ENCODE measurements at places on chromosomes 4 and X.

DNA sequence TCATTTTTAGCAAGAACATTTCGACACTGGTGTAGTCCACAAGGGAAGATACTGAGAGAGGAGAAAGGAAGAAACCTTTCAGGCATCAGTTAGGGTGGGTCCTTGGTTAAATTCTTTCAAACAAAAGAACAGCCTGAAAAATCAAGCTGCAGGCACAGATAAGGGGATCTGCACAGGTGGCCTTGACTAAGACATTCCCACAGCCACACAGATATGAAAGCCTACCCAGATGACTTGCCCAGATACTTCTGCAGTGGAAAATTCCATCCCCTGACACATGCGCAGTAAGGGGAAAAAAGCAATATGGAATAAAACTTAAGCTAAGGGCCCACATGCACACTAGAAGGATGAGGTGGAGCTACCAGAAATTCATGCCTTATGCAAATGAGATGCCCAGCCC lies 8.9 kb upstream of the TMEM165 start:
- DNase-seq: no peak

GRCh38 chr4:147586637-147587036 lies 30.6 kb upstream of the TMEM184C start:
- DNase-seq: no peak

GRCh38 chr4:40516651-40517050 lies 113.0 kb downstream of the RBM47 start:
- DNase-seq: no peak

DNA sequence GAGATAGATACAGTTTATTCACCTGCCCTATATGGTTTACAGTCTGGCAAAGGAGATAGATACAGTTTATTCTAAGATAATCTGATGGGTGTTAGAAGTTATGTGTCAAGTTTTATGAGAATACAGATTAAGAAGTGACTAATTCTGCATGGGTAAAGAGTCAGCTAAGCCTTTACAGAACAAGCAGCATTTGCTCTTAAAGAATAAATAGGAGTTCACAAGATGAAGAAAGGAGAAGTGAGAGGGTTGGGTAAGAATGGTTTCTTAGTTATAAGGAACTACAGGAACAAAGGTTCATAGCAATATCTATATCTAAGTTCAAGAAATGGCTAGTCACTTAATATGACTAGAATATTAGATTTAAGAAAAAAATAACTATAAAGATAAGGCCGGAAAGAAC lies 47.6 kb downstream of the THOC2 start:
- no peak for DNase-seq

- no peak for DNase-seq
Observed at GRCh38 chrX:973010-973632, 239.3 kb downstream of the CRLF2 start.

GRCh38 chr4:128483816-128484215 lies 196.2 kb upstream of the PGRMC2 start:
- DNase-seq: no peak

GRCh38 chrX:123493857-123494256 lies 239.0 kb downstream of the THOC2 start:
- no peak for DNase-seq

- DNase-seq: no peak
Observed at GRCh38 chrX:12814420-12814819, 23.2 kb downstream of the PRPS2 start.

DNA sequence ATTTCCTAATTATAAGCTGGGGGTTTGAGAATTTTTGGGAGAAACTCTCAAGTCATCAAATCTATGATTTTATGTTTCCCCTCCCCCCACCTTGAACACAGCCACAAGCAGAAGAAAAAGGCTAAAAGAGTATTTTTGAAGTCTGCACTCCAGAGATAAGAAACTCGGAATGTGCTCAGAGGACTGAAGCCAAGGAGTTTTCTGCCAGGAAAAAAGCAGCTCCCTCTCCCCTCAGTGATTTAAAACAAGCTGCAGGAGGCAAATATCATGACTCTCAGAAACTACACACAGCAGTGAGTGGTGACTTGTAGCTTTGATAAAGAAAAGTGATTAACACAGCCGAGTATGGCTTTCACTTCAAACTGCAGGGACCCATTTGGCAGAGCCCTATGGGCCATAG lies 800.2 kb upstream of the FTHL17 start:
- DNase-seq: no peak

- DNase-seq: no peak
Observed at GRCh38 chrX:30141966-30142365, 73.4 kb upstream of the MAGEB2 start.

DNA sequence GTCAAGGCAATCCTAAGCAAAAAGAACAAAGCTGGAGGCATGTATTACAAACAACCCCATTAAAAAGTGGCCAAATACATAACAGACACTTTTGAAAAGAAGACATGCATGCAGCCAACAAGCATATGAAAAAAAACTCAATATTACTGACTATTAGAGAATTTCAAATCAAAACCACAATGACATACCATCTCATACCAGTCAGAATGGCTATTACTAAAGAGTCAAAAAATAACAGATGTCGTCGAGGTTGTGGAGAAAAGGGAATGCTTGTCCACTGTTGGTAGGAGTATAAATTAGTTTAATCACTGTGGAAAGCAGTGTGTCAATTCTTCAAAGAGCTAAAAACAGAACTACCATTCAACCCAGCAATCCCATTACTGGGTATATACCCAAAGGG lies 604.6 kb upstream of the GRIA3 start:
- no peak for DNase-seq

DNA sequence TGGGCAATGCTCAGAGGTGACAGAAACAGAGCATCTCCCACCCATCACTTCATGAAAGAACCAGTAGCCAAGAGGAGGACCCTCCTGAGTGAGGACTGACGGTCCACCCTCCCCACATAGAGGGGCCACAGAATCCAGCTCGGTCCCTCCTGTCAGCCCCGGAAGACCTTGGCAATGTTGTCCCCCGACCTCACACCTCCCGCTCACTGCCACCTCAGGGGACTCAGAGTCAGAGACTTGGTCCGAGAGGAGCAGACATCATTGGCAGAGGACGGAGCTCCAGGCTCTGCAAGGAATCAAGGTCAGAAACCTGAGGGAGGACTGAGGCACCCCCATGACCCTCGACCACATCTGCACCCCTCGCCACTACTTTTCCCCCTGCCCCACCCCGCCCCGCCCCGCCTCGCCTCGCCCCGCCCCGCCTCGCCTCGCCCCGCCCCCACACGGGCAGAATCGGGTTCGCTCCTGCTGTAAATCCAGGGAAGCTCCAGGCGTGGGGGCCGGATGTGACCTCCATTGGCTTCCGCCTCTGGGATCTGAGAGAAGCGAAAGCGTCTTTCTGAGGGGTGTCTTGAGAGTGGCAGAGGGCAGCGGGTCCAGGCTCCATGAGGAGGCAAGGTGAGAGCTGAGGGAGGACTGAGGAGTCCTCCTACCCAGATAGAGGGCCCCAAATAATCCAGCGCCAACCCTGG lies at the start of gene MAGEA11:
Gene MAGEA11, plus strand, starts transcription at position 516 of the 692 bp plus-strand sequence. CDS start 1,100 bp downstream, outside the sequence.
- DNase-seq: no peak

DNA sequence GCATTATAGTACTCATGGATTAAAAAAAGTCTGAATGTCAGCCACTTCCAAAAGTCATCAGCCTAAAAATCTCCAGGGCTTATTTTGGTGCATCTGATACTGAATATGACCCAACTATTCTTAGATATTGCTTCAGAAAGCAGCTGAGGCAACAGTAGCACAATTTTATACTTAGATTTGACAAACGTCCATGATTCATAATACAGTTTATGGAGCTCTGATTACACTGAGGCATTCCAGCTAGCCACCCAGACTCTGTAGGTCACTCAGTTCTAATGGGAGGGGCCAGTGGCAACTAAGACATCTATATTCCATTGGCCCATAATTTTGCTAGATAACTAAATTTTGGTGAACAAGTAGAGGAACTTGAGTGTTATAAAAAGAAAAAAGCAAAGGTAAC lies 10.3 kb downstream of the SPATA4 start:
- no peak for DNase-seq

GRCh38 chrX:123223859-123224258 lies 39.8 kb downstream of the GRIA3 start:
- DNase-seq: no peak

- no peak for DNase-seq
Observed at GRCh38 chr4:70703619-70704214, 15.4 kb downstream of the UTP3 start.

DNA sequence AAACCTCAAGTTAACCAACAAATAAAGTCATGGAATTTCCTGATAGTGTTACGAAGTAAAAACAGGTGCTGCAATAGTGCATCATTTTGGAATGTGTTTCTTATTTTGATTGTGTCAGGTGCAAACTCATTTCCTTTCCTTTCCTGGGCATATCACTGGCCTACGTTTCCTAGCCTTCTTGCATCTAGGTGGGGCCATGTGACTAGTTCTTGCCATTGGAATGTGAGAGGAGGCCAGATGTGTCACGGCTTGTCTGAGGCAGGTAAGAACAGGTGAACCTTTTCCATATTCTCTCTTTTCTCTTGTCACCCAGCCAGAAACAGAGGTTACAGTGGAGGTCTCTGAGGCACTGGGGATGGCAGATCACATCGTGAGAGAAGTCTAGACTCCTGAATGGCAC lies 868.0 kb downstream of the RPA4 start:
- DNase-seq: no peak

- DNase-seq: no peak
Observed at GRCh38 chrX:14501327-14501726, 28.0 kb upstream of the GLRA2 start.

Data from stimulated activated CD4-positive, alpha-beta T cell treated with anti-CD3 and anti-CD28 coated beads, TNF-alpha, amount 100 ng/mL, for 48 hours (primary cell).